ENCODE measurements at places on chromosomes 2 and 18.

DNA sequence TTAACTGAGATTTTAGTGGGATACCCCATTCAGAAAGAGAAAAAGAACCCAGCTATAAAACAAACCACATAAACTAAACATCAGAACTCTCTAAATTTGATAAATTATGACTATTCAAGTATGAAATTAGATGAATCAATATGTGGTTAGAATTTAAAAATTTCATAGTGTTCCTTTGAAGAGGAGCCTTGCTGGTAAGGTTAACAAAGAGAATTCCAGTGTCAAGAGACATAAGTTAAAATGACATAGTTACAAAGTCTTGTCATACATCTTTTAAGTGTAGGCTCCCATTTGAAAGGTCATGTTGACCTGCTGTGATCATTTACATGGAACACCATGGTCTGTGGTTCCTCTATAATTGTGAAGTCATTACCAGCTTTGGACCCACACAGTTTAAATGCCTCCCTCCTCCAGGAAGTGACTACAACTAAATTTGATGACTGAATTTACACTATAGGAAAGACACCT is 231.6 kb upstream of the ETAA1 start:
- DNase-seq: no peak

DNA sequence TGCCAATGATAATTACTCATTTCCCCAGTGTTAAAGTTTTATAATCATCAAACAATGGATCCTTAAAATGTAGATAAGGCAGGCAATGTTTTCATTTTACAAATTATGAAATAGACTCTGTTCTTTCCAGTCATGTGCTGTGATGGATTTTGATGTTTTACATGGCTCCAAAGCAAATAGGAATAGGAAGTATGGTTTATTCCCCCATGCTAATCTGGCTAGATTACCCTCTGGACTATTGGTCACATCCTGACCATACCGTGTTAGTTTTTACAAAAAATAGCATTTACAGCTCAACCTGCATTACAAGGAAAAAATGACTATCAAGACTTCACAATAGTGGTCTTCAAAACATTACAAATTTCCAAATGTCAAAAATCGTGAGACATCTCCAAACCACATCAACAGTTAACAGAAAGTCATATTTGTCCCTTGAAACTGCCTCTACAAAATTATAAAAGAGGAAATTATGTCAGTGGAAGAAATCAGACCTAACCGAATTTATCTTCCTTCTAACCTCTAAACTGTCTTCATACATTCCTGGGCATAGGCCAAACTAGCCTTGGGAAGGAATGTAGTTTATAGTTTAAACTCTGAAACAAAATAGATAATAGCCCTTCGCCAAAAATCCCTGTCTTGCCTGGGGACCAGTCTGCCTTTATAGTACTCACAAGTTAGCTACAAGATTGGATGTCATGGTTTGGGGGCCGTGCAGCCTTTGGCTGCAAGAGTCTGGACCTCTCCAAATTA is 1941.2 kb upstream of the CELF4 start:
- DNase-seq: no peak

DNA sequence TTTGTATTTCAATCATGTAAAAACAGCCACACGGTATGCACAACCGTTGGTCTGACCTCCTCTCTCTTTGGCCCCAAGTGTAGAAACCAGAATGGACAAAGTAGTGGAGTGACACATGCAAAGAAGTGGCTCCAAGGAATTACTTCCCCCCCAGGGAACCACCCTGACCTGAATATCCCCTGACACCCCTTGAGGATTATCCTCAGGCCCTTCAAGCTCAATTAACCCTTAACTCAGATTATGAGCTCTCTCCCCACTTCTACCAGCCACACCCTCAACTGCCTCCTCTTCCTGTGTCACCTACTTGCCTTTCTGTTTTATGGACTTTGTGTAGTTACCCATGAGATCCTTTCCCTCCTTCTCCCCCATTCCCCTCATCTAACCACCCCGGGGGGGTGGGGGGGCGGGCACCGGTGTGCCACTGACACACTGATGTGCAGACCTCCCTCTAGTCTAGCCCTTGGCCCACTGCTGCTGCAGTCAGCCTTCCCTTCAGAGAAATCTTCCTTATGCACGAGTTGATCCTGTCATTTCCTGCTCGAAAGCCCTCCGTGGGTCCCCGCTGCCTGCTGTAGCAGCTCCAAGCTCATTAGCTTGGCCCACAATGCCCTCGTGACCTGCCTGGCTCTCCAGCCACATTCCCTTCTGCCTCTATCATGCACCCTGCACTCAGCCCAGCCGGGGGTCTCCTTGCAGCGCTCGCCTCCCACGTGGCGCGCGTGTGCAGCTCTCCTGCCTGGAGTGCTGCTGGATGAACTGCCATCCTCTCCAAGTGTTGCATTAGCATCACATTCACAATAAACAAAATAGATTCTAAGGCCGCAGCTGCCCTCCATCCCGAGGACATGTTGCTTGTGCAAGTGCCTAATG is 40.1 kb upstream of the TMEM177 start:
- no peak for DNase-seq

GRCh38 chr2:177275040-177275742 is 10.7 kb upstream of the NFE2L2 start:
- no peak for DNase-seq

GRCh38 chr2:108909275-108909823 is 79.7 kb downstream of the EDAR start:
- DNase-seq: no peak

DNA sequence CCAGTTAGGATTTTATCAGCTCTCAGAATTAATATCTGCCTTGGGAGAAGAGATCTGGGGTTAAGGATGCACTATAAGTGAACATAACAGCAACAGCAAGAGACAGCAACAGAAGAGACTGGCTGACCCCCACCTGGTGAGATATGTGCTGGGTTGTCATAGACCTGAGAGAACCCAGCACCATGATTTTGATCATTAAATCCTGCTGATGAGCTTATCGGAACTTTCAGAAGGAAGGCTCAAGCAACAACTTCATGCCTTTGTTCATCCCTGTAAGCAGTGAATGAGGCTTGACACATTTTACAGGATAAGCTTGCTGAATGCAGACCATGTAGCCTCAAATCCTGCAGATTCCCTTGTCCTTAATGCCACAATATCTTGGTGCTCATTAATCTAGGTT is 100.0 kb downstream of the POLE4 start:
- DNase-seq: no peak

DNA sequence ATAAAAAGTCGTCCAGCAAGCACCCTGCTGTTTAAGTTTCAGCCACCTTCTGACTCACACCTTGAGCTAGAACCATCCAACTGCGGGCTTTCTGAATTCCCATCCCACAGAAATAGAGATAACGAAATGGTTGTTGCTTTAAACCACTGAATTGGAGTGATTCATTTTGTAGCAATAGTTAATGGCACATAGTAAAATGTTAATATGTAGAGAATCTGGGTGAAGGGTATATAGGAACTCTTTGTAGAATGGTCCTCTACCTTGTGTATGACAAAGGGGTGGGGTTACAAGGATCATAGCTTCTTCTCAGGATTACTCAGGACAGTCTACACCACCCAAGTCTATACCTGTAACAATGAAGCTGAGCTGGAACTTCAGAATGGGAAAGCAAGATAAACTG is 2.4 kb upstream of the MAPRE3 start:
- no peak for DNase-seq

DNA sequence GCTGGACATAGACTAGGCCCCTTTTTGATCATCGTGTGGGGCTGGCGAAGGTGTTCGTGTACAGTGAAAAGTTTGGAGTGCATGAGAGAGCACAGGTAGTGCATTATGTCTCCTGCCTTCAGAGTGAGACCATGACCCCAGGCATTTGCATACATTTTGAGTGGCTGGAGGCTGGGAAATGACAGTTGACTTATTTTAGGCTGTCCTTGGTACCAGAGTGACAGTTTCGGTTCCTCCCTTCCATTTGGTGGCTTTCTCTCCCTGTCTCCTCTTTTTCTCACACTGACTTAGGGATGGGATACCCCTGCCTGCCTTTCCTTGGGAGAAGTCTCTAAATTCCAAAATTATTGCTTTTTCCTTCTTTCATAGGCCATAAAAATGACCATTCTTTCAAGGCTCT is 20.1 kb downstream of the SERPINB12 start:
- DNase-seq: no peak

GRCh38 chr2:110842048-110842447 is 109.7 kb downstream of the ACOXL start:
- DNase-seq: no peak

GRCh38 chr2:220134756-220135534 is 507.5 kb downstream of the SLC4A3 start:
- DNase-seq: no peak

- no peak for DNase-seq
Observed at GRCh38 chr2:126828491-126828890, 70.2 kb upstream of the TEX51 start.

DNA sequence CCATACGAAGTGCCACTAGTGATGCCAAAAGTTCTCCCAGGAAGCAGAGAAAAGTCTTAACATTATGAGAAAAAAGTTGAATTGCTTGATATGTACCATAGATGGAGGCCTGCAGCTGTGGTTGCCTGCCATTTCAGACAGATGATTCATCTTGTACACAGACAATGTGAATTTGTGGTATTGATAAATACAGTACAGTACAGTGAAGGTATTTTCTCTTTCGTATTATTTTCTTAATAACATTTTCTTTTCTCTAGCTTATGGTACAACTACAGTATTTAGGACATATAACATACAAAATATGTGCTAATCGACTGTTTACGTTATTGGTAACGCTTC is 33.6 kb upstream of the VWC2L start:
- DNase-seq: no peak

DNA sequence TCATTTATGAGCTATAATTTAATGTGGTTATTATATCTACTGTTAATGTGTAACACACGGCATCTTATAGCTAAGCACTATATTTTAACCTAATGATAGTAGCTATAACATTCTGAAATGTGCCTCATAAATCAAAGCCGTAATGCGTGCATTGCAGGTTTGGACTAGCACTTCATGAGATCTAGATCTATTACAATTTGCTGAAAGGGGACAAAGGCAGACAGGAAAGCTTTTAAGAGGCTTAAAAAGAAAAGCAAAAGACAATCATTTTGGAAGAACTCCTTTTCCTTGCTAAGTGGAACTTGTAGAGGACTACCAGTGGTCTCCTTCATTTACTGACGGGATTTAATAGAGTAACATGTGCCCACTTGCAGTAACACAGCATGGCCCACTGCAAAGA is 213.1 kb downstream of the NBAS start:
- DNase-seq: no peak

DNA sequence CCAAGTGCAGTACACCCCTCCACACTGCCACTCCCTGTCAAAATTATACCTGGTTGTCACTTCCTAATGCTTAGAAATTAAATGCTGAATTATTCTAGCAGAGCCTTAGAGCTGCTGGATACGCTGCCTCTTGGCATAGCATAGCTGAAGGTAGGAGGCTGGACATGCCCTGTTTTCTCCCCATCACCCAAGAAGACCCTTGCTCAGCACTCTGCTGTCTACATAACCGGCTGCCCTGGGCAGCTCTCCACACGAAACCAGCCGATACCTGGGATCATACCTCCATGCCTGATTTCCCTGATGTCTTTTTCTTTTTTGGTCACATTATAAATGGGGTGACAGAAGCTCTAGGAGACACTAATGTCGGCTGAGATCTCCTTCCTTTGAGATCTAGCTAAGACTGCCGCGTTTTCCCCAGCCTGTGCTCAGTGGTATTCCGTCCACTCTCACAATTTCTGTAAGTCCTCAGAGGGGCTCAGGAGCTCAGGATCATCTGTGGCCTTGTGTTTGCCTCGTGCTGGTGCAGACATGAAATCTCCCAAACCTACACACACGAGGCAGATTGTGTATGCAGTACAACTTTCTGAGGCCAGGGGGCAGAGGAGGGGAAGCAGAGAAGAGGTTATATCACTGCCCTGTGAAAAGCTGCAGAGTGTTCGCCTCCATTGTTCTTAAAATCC is 13.5 kb upstream of the ZAP70 start:
- peak; percentile 61 for DNase-seq

DNA sequence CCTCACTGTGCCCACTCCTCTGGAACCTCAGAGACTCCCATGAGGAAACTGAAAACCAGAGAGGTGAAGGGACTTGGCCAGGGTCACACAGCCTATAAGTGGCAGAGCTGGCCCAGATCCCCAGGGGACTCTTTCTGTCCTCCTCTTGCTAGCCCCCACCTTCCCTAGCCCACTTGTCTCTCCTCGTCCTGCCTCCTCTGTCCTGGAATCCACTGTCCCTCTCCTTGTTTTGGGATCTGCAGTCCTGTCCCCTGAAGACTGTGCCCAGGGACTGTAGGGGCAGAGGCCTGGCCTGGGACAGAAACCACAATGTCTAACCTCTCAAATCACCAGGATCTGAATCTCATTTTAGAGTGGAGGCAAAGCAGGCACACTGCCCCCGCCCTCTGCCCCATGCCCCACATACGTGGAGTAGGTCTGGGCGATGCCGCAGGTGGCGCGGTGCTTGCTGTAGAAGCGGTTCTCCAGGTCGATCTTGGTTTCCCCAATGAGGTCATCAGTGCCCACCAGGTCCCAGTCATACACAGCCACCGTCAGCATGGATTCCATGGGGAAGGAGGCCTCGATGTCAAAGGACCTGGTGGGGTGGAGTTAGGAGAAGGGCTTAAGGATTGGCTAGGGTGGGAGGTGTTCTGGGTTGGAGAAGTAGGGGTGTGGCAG is 12.5 kb downstream of the OTOF start:
- no peak for DNase-seq

DNA sequence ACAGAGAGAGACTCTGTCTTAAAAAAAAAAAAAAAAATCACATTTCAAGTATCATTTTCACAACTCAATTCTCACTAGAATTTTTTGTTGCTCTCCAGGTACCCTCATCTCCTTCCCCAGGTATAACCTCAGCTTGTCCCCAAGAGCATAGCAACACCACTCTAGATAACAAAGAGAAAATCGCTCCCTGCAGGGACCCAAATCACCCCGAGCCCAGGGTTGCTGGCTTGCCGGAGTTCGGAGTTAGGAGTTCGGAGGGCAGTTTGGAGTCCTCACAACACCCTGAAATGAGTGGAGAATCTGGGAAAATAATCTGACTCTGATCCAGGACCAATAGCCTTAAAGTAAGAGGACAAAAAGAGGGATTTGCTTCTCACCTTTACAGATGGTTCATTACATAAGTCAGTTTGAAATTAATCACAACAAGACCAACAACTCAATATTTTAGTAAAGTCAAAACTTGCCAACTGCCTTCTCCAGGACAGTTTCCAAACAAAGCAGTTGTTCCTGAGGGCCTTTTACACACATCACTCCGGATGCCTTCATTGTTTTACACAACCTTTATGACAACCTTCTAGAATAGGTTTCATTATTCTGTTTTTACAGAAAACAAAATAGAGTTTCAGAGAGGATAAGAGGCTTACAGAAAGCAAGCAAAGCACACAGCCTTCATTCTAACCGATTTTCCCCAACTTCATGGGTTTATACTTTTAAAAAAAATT is 59.1 kb downstream of the C2orf76 start:
- DNase-seq: no peak

Measured in stimulated activated CD4-positive, alpha-beta T cell treated with anti-CD3 and anti-CD28 coated beads, TNF-alpha, amount 100 ng/mL, for 24 hours (primary cell).